ENCODE measurements at places on chromosomes 11 and 22.

GRCh38 chr11:3136546-3137455, 28.3 kb downstream of the OSBPL5 start:
- no peak for DNase-seq

GRCh38 chr11:119742263-119742861, 13.4 kb upstream of the NECTIN1 start:
- DNase-seq, result no peak

- DNase-seq, result no peak
These were observed 41.5 kb upstream of the BID start for GRCh38 chr22:17815703-17816254.

- DNase-seq, result no peak
These were observed 341.1 kb upstream of the B3GAT1 start for GRCh38 chr11:134752964-134753770.

DNA sequence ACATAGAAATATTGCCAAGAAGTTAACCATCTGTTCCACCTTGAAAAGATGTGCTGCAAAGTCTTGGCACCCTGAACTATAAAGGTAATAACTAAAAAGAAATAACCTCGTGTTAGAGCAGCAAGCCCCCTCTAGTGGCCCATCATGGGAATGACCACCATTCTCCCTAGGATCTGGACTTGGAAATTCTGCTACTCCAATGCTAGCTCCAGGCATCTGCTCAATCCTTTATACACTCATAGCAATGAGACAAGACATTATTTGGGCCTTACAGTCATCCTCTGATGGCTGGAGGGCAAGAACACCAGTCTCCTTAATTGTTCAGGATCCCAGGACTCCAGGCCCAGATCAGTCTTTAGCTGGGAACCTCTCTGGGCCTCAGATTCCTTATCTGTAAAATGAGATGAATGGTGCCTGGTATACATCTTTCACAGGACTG, 76.0 kb downstream of the CWC15 start:
- DNase-seq, result no peak

DNA sequence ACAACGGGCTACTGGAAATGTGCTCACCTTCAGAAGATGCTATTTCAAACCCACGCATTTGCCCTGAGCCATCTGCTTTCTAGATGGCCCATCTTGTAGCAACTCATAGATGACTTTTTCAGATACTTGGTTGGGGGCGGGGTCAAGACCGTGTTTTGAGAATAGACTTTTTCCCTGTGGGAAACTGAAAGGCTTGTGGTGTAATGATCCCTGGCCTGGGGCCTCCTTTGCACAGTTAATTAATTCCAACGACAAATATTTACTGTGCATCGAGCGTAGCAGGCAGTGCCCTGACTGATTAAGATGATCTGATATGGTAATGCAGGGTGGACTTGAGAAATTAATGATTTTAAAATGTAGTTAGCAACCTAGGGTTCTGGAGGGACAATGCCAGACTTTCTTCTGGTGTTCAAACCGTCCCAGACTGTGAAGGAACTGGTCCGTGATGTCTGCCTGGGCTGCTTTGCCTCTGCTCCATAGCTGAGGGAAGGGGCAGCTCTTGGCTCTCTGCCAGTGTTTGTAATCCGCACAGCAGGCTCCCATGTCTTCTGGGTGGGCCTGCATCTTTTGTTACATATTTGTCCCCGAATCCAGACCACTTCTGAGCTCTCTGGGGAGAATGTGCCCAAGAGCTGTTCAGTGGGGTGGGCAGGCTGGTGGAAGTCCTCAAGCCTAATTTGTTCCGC, 84.8 kb downstream of the ADAMTS15 start:
- DNase-seq, result no peak

DNA sequence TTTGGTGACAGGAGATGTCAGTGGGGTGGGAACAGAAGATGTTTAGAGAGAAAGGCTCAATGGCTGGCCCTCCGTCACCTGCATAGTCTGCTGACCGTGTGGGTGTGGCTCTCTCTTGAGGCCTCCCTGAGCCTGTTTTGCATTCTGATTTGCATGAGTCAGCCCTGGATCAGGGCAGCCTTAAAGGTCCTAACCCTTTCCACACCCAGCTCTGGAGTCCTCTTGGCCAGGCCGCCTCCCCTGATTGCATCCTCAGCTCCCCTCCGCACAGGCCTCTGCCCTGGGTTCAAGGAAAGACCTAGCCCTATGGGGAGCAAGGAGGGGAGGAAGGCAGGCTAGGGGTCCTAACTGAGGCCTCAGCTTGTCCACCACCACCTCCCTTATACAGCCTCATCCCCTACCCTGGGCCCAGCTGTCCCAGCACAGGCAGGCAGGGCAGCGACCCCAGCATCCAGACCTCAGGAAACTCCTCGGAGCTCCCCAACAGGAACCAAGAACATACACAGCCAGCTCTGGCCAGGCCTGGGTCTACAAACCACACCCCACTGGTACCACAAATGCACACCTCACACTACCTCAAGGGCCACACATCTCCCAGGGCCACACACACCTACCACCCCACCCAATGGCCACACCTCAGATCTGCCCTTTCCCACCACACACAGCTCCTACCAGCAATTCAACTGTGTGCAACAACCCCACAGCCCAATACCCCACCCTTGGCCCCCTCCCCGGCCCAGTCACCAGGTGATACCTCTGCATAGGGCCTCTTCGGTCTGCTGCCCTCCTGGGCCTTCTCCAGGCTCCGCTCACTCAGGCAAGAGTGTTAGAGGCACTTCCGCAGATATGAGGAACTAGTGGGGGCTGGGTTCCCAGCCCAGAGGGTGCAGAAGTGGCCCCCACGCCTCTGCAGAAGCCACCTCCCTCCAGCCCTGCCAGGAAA, 13.7 kb downstream of the ARAP1 start:
- no peak for DNase-seq

GRCh38 chr11:72111300-72112142, 974 bp downstream of the ANAPC15 start:
- DNase-seq, result no peak

DNA sequence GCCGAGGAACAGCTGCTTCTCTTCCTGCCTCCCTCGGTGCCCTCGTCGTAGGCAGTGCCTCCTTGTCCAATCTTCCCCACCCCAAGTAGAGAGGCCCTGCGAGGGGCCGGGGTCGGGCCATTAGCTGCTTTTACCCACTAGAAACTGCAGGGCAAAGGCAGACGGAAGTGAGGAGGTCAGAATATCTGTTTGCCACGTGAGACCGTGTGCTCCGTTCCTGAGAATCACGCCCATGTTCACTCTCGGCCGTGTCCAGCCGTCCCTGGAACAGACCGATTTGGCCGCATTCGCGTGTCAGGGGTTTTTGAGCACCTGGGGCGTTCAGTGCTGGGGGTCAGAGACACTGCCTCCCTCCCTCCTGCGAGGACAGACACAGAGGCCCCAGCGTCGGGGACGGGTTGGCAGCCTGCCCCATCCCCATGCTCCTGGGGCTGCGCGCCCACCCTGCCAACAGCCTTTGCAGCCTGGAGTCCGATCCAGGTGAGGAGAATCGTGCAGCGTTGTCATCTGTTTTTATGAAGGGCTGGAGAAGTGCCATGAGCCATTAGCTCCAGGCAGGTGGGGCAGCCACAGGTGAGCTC, 982.2 kb downstream of the BRD1 start:
- no peak for DNase-seq

DNA sequence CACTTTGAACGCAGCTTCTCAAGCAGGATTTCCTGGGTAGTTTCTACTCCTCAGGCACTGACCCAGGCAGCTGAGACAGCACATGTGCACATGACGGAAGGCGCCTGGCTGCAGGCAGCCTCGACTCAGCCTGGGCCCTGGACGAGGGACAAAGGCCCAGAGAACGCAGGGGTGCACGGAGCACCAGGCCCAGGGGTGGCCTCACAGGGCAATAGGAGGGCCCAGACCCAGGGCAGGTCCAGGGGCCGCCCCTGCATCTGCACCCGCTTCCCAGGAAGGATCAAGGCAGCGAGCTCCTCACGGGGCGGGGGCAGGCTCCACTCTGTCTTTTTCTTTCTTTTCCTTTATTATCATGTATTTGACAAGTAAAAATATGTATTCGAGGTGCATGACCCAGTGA, 208.4 kb downstream of the BRD1 start:
- no peak for DNase-seq

- DNase-seq, result no peak
These were observed at the start of gene P2RX6 for GRCh38 chr22:21014726-21015465. Gene P2RX6 (plus strand): TSS chr22:21015165. CDS start chr22:21015175, 10 bp downstream.

- DNase-seq, result no peak
These were observed 27.4 kb upstream of the HMGXB4 start for GRCh38 chr22:35229865-35230264.

- DNase-seq, result no peak
These were observed 653 bp downstream of the GRK3 start for GRCh38 chr22:25564979-25565677.

DNA sequence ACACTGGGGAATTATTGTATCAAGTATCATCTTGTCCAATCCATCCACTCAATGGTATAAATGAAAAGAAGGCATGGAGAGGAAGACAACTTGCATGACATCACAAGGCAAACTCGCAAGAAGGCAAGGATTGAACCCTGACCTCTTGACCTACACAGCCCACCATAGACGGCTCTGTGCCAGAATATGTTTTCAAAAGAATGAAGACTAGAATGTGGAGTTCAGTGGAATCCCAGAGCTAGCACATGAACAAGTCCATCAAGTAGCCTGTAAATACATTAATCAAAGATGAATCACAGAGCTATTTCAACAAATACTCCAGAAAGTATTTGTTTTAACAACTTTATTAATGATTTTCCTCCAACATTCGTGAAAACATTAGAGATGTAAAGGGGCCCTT, 189.7 kb downstream of the GUCY1A2 start:
- no peak for DNase-seq

GRCh38 chr22:25651332-25652085, 87.0 kb downstream of the GRK3 start:
- DNase-seq, result no peak

DNA sequence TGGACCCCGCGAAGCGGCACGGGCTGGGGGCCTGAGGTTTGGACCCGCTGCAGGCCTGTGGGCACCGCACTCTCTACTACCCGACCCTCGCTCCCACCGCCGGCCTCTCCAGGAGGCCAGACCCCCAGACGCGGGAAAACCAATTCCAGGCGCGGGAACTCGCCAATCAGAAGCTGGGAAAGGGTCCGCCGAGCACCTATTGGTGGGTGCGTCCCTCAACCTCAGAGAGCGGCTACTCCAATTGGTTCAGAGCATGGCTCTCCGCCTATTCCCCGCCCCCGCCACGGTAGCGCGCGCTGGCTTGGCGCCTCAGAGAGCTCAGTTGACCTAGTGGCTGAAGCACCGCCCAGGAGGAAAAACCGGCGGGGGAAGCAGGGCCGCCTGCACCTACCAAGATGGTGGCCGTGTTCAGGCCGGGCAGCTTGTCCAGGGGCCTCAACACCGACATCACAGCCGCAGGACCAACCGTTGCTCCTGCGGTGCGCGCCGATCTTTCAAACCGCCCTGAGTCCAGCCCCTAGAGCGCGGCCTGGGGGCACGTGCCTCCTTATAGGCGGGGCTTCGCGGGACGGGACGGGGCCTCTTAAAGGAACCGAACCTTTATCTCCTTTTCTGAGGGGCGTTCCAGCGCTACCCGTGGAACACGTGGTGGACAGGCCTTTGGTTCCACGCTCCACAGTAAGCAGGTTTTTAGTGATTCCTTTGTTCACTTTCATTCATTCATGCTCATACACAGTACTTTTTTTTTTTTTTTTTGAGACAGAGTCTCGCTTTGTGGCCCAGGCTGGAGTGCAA, at the start of gene CENPM:
TSS of gene CENPM (minus strand) at position 524 of the 795 bp plus-strand sequence. CDS start at position 448, 76 bp downstream.
- peak; percentile 81 for DNase-seq

- no peak for DNase-seq
These were observed 20.1 kb upstream of the ST3GAL4 start for GRCh38 chr11:126335463-126335760.

- DNase-seq, result no peak
These were observed 13.7 kb downstream of the PEX26 start for GRCh38 chr22:18091478-18091877.

GRCh38 chr11:21401496-21401895, 732.1 kb downstream of the NELL1 start:
- peak; percentile 92 for DNase-seq

DNA sequence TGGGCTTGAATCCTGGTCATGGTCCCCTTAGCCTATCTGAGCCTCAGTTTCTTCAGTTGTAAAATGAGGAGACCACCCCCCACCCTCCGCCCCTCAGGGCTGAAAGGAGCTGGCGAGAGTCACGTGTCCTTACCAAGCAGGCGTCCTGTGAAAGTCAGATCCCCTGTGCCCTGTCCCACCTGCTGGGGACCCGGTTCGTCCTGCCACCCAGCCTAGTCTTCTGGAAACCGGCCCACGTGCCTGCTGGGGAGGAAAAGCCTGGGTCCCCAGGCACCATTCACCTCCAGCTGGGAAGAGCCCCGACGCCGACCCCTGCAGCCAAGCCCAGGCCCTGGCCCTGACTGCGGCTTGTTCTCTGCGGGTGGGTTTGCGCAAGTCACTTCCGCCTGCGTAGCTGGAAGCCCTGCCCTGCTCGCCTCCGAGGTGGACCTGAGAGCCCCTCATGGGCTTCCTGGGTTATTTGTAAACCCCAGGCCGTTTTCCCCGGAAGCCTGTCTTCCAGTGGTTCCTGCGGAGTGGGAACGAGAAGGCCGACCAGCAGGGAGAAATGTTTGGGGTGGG, 679 bp upstream of the SSH3 start:
- no peak for DNase-seq

- DNase-seq, result no peak
These were observed 89.0 kb downstream of the RRAS2 start for GRCh38 chr11:14269692-14270573.

DNA sequence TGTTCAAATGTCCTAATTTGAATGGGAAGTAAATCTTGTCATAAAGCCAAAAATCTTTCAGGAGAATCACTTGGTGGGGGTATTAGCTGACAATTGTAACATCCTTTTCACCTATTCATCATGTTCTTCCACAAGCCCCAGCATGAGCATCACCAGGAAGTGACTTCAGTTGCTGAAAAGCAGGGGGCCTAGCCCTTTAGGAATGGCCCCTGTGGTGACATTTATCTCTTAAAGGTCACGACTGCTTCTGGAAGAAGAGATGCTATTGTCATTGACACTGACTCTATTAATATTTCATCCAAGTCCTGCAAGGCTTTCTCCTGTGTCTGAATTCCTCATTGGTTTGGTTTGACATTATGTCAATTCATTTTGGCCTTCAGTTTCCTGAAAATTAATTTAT, 92.6 kb downstream of the OR5AK2 start:
- no peak for DNase-seq

DNA sequence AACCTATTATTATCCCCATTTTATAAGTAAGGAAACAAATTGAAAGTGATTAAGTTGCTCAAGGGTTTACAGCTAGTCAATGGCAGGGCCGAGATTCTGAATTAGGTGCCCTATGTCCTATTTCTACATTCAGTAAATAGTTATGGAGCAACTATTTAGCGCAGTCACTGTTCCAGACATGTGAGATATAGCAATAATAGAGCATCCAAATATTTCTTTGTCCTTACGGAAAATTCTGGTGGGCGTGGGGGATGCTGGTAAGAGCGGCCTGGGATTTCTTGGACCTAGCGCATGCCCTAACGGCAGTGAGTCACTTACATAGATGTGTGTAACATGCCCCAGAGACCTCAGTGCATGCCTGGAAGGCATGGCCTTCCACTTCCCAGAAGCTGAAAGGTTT, 4.4 kb downstream of the DTX4 start:
- no peak for DNase-seq

- no peak for DNase-seq
These were observed 185.5 kb downstream of the MN1 start for GRCh38 chr22:27616033-27616432.

GRCh38 chr11:2655834-2656622, 43.8 kb downstream of the KCNQ1OT1 start:
- DNase-seq, result peak; percentile 13

Measured in foreskin keratinocyte (primary cell).